ENCODE measurements at places on chromosomes 16 and 17.

DNA sequence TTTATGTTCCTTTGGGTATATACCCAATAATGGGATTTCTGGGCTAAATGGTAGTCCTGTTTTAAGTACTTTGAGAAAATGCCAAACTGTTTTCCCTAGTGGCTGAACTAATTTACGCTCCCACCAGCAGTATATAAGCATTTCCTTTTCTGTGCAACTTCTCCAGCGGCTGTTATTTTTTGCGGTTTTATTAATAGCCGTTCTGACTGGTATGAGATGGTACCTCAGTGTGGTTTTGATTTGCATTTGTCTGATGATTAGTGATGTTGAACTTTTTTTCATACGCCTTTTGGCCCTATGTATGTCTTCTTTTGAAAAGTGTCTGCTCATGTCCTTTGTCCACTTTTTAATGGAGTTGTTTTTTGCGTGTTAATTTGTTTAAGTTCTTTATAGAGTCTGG, 25.8 kb upstream of the TEKT1 start:
- DNase-seq = no peak

GRCh38 chr17:35817196-35817595, 7.9 kb downstream of the TAF15 start:
- DNase-seq = no peak

GRCh38 chr16:75379911-75380847, 53.1 kb downstream of the CFDP1 start:
- DNase-seq = no peak

DNA sequence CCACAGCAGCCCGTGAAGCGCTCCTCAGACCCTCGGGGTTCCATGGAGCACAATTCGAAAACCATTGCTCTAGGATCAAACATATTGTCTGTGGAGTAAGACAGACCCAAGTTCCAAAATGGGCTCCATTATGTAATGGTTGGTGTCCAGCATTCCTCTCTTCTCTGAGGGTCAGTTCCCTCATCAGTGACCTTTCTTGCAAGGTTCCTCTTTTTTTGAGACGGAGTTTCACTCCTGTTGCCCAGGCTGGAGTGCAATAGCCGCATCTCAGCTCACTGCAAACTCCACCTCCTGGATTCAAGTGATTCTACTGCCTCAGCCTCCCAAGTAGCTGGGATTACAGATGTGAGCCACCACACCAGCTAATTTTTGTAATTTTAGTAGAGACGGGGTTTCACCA, 28.4 kb downstream of the PLXDC1 start:
- DNase-seq = no peak

DNA sequence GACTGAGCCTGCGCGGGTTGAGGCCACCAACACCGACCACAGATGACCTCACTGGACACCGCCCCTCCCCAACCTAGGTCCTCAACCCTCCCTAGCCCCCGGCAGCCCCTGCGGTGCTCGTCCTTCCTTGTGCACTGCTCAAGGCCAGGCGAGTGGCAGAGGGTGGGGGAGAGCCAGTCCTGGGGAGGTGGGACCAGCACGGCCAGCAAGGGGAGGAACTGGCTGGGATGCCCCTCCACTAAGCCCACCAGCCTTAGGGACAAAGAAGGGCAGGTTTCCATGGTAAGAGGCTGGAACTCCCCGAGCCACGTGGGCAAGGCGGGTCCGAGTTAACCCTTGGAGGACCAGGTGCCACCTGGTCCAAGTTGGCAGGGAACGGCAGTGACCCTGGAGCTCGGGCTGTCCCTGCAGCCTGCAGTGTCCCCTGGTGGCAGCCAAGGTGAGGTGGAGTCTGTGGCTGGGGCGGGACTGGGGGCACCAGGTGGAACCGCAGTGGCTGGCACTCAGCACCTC, 9.2 kb downstream of the FSCN2 start:
- DNase-seq = peak; percentile 72
